ENCODE measurements at places on chromosomes 2 and 18.

- no peak for DNase-seq
These were observed 35.2 kb downstream of the PTMA start for GRCh38 chr2:231743376-231744116.

- no peak for DNase-seq
These were observed 1.1 kb downstream of the LMAN1 start for GRCh38 chr18:59357928-59358327.

DNA sequence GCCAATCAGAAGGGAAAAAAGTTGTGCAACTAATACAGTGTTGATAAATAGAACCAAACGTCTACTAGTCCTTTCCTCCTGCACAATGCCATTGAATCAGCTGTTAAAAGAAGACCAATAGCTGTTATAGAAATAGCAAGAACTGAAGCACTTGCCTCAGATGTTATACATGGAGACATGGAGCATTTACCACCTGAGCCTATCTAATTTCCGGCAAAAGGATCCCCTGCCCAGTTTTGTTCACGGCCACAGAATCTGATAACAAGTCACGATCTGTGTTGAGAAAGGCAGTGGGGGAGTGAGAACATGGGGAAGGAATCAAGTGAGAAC lies 285.4 kb downstream of the ZEB2 start:
- no peak for DNase-seq

DNA sequence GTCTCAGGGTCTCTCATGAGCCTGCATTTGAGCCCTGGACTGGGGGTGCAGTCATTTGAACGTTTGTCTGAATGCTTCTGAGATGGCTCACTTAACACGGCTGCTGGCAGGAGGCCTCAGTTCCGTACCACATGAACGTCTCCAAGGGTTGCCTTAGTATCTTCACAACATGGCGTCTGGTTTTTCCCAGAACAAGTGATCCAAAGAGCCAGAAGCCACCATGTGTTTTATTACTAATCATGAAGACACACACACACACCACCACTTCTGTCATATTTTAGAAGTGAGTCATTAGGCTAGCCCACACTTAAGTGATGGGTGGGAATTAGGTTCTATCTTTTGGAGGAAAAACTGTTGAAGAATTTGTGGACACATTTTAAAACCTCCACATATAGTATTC lies 15.0 kb upstream of the MYO1B start:
- no peak for DNase-seq

GRCh38 chr2:151914989-151915628 lies 86.9 kb upstream of the ARL5A start:
- DNase-seq, result no peak

DNA sequence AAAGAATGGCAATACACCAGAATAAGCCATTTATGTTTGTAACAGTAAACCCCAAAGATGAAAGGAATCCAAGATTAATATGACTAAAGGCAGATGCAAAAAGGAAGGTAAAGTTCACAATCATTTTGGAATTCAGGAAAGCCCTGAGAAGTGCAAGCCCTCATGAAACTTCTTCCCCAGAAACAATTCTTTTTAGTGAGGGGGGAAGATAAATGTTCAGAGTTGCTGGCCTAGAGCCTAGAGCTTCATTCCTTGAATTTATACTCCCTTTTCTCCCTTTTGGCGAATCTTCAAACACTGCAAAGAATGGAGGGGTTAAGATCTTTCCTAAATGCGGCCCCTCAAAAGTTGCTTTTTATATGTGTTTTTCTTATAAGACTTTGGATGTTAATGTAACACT lies 368.8 kb downstream of the MEIS1 start:
- DNase-seq, result no peak

- DNase-seq, result no peak
These were observed 61.8 kb downstream of the TBC1D8 start for GRCh38 chr2:101089419-101089818.

- no peak for DNase-seq
These were observed 147.0 kb downstream of the ANTXR1 start for GRCh38 chr2:69159986-69160385.

GRCh38 chr2:95261602-95262001 lies 12.6 kb upstream of the PROM2 start:
- DNase-seq, result no peak

DNA sequence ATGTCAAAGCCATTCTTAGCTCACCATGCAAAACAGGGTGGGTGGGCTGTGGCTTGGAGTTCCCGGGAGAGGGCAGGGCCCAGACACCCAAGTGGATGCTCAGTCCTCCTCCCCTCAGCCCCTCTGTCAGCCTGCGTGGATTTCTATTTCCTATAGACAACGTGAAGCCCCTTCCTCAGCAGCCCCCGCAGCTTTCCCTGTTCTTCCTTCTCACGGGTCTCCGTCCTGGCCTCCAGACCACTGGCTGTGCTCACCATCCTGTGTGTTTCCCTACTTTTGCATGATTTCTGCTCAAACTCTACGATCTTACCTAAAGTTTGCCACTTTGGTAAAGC lies 155.0 kb upstream of the PXDN start:
- DNase-seq, result no peak

GRCh38 chr18:48127606-48128005 lies 197.1 kb upstream of the SMAD2 start:
- no peak for DNase-seq
